ENCODE measurements at places on chromosomes 1 and 21. TPM values are rescaled to one million over a fixed set of nuclear protein-coding genes. Genes with fewer than 3 reads are reported as not detected.

Gene CAMK1G
- not detected for total RNA-seq

Gene BRINP2
- 1.2 TPM for total RNA-seq

Gene B3GALT2
- total RNA-seq: 22.5 TPM

Gene OR6N1
- not detected for total RNA-seq

Gene RNF115
- total RNA-seq: 41.4 TPM

Gene LAPTM5
- 36.6 TPM for total RNA-seq

- DNase-seq: no peak
These were observed 55.0 kb downstream of the KCNJ15 start for GRCh38 chr21:38311765-38312164.

- no peak for DNase-seq
These were observed at the start of gene DNASE2B for GRCh38 chr1:84398175-84399155. Gene DNASE2B, plus strand, starts transcription at chr1:84398484. Its CDS starts 81 bp downstream, at chr1:84398565.

DNA sequence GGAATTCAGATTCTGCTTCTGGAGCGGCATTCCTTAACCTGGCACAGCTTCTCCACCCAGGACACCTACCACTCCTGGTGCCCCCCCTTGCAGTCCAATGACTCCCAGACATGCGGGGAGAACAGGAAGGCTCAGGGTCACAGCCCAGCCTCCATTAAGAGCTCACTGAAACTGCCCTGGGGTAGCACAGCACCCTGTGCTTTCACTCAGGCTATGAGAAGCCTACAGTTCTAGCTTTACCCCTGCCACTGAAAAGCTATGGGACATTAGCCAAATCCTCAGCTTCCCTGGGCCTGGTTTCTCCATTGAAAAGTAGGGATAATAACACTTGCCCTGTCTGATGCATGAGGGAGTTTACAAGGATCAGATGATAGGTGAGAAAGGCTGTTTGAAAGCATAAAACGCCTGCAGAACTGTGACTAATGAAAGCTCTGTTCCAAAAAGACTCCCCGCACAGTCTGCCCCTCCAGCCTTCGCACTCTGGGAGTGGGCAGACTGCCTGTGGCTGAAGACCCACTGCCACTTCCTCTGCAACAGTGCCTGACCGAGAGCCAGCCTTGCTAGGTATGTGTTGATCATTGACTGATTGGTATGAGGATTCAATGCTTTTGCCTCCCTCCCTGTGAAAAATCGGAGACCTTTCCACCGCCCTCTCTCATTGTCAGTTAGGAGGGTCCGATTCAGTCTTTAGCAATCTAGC, 2.7 kb upstream of the CLDN19 start:
- DNase-seq: no peak

DNA sequence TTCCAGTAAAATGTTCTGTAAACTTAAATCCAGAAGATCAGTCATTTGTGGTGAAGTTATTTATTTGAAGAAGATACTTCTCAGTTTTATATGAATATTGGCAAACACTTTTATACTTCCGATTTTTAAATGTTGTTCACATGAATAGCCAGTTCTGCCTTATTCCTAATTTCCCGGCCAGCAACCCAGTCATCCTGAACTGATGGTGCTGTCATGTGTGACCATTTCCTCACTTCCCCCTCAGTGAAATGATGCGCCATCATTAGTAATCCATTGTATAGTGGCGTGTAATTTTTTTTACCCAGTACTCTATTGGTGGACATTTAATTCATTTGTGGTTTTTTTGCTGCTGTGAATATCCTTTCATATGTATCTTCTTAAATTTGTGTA, 16.4 kb downstream of the GPSM2 start:
- no peak for DNase-seq

- DNase-seq: no peak
These were observed 11.4 kb downstream of the KCNJ15 start for GRCh38 chr21:38267991-38268863.

- DNase-seq: no peak
These were observed 84.5 kb downstream of the CAMK2N1 start for GRCh38 chr1:20401405-20402010.

DNA sequence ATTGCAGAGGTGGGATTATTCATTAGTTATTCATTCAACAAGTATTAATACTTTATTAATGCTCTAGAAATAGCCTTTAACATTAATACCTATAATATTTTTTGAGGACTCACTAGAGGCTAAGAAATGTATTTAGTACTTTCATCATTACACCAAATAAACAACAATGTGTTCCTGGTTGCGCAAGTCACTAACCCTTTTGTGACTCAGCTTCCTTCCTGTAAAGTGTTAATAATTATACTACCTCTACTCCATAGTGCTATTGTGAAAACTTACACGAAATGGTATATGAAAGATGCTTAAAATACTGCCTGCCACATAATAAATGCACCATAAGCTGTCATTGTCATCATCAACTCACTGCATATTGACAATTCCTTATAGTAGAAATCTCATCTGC, 431.0 kb downstream of the DPYD start:
- no peak for DNase-seq

DNA sequence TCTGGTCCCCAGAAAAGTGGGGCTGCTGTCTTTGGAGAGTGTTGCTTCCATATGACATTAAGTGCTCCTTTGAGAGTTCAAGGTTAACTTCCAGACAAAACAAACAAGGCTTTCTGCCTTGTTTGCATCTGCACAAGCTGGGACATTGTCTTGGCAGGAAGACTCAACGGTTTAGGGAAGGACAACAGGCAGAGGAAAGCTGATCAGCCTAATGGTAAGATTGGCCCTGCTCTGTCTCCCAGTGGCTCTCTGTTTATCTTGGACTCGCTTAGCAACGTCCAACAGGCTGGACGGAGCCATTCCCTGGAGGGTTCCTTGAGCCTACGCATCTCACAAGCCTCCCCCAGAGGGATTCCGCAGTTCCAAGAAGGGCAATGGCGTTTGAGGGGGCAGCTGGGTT, 62.2 kb upstream of the SLC44A3 start:
- peak; percentile 66 for DNase-seq

DNA sequence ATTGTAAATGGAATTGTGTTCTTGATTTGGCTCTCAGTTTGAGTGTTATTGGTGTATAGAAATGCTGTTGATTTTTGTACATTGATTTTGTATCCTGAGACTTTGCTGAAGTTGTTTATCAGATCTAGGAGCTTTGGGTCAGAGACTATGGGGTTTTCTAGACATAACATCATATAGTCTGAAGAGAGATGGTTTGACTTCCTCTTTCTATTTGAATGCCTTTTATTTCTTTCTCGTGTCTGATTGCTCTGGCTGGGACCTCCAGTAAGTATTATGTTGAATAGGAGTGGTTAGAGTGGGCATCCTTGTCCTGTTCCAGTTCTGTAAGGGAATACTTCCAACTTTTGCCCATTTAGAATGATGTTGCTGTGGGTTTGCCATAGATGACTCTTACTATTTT, 39.1 kb upstream of the ANGPTL1 start:
- DNase-seq: no peak

DNA sequence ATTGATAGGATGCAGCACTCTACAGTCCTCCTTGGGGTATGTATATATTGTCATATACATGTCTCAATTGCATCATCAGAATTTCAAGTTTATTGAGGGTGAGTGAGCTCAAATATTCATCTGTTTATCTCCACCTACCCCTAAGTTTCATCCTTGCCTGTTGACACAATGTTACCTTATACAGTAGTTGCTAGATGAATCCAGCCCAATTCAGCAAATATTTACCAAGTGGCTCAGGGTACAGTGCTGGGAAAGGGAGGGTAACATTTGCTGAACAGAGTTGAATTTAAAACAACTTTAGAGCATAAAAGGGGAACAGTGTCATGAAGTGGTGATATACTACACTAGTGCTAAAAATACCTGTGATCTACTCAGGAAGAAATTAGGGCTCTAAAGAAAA, 14.4 kb downstream of the ELAVL4 start:
- DNase-seq: no peak
